ENCODE measurements at places on chromosomes 7 and 10.
A peak's percentile ranks its signal among the peaks of the same experiment; 100 is the strongest.

DNA sequence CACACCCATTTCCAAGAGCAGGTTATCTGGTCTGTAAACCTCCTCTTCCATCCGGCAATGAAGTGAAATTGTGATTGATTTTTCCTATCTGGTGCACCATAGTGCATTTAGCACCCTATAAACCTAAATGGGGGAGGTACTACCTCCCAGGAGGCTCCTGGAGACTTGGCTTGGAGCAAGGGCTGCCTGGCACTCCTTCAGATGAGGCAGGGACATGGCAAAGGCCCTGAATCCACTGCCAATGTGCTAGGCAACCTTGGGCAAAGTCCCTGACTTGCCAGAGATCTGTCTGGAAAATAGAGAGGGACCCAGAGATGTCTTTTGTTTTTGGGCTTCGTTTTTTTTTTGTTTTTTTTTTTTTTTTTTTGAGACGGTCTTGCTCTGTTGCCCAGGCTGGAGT is 6.7 kb upstream of the GRID1 start:
- H3K36me3 ChIP-seq = no peaks in the 10 kb centered on the region
- H3K27me3 ChIP-seq = peaks cover 53% of the 10 kb centered on the region
- no peaks in the 10 kb centered on the region for H3K4me1 ChIP-seq
- no peak overlapping the region for H3K27ac ChIP-seq
- no peak overlapping the region for H3K4me3 ChIP-seq

- H3K36me3 ChIP-seq = no peaks in the 10 kb centered on the region
- no peaks in the 10 kb centered on the region for H3K27me3 ChIP-seq
- no peaks in the 10 kb centered on the region for H3K4me1 ChIP-seq
- H3K27ac ChIP-seq = no peak overlapping the region
- DNase-seq = no peak
Observed at GRCh38 chr10:49798275-49798674, 36.2 kb upstream of the OGDHL start.

DNA sequence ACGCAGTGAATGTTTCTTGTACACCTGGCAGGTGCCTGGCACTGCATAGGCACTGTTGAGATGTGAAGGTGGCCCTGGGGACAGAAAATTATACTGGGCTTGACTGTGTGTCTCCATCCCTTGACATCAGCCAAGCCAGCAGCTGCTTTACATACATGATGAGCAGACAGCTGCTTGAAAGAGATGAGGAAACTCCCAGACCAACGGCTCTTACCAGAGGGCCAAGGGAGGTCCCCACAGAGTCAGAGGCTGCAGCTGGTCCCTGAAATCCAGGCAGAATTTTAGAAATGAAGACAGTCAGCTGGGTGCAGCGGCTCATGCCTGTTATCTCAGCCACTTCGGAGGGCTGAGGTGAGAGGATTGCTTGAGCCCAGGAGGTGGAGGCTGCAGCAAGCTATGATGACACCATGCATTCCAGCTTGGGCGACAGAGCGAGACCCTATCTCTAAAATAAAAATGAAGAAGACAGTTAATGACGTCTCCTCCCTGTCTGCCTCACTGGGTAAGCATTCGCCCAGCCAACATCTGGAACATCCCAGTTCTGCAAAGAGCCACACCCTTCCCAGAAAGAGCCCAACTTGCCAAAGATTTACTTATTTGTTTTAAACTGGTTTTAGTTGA is 17.6 kb downstream of the LIMK1 start:
- H3K36me3 ChIP-seq = peaks cover 24% of the 10 kb centered on the region
- H3K4me1 ChIP-seq = no peaks in the 10 kb centered on the region
- peak overlapping the region; percentile 21 for H3K27ac ChIP-seq
- H3K4me3 ChIP-seq = no peak overlapping the region
- H3K27me3 ChIP-seq = no peaks in the 10 kb centered on the region
- DNase-seq = no peak

- no peak overlapping the region for H3K4me3 ChIP-seq
- H3K36me3 ChIP-seq = no peaks in the 10 kb centered on the region
- H3K27me3 ChIP-seq = peaks cover 11% of the 10 kb centered on the region
- no peak overlapping the region for H3K27ac ChIP-seq
Observed at GRCh38 chr10:122492006-122492405, 30.7 kb downstream of the HTRA1 start.

GRCh38 chr7:158924956-158925355 is 68.6 kb downstream of the DYNC2I1 start:
- no peaks in the 10 kb centered on the region for H3K27me3 ChIP-seq
- H3K4me1 ChIP-seq = no peaks in the 10 kb centered on the region
- peaks cover 39% of the 10 kb centered on the region for H3K36me3 ChIP-seq
- H3K27ac ChIP-seq = no peak overlapping the region

DNA sequence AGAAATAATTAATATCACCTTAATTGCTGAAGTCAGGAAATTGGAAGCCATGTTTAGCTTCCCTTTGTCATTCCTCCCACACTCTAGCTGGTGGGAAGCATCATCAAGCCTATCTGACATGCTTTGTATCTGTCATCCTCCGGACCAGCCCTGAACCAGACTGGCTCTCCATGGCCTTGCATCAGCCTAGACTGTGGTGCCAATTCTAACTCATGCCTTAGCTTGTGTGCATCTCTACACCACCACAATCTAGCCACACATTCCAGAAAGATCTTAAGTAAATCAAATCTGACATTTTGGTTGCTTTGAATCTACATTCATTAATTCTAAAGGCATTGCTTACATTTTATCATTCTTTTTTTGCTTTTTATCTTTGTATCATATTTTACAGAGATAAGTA is 196.4 kb upstream of the VSTM2A start:
- H3K4me3 ChIP-seq = no peak overlapping the region
- no peaks in the 10 kb centered on the region for H3K4me1 ChIP-seq
- no peaks in the 10 kb centered on the region for H3K36me3 ChIP-seq
- no peak for DNase-seq

DNA sequence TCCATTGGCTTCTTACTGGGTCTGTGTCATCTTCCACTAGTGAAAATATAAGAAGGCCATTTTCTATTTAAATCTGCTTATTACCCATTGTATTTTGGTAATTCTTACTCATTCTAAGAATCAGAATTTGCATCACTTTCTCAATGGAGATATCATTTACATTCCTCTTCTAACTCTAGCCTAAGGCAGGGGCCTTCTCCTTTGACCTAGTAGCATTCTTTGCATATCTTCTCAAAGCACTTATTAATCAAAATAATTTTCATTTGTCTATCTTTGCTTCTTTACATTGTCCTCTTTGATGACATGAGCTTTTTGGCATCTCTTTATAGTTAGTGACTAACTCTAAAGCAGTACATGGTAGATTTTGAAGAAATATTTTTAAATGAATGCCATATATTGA is 400.9 kb upstream of the SEMA3D start:
- H3K4me3 ChIP-seq = no peak overlapping the region
- no peak for DNase-seq
- no peak overlapping the region for H3K27ac ChIP-seq
- no peaks in the 10 kb centered on the region for H3K27me3 ChIP-seq

DNA sequence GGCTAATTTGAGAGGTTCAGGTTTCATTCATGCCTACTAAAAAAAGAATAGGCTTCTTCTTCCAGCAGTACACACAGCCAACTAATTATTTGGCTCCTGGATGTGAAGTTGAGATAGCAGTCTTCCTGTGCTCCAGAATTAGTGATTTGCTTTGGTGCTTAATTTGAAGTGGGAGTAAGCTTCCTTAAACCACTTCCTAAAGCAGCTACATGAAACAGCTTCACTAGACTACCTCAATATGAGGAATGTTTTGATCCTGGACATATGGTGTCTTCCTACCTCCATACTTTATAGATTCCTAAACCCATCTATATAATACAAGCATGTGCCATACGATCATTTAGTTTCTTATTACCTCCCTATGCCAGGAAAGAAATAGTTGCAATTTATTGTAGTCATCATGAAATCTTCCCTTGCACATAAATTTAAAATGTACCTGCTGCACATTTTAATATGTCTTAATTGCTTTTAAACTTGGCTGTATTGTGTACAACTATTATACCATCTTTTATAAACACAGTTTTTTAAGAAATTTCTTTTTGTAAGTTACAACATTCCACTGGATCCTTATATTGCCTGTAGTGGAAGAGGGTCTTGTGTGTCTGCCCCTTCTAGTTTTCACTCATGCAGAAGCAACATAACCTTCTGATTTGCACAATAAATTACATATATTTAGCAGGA is 8.6 kb downstream of the VIM start:
- no peak for DNase-seq
- H3K27ac ChIP-seq = no peak overlapping the region
- H3K36me3 ChIP-seq = peaks cover 51% of the 10 kb centered on the region
- peaks cover 44% of the 10 kb centered on the region for H3K4me1 ChIP-seq
- no peak overlapping the region for H3K4me3 ChIP-seq
- no peaks in the 10 kb centered on the region for H3K27me3 ChIP-seq

DNA sequence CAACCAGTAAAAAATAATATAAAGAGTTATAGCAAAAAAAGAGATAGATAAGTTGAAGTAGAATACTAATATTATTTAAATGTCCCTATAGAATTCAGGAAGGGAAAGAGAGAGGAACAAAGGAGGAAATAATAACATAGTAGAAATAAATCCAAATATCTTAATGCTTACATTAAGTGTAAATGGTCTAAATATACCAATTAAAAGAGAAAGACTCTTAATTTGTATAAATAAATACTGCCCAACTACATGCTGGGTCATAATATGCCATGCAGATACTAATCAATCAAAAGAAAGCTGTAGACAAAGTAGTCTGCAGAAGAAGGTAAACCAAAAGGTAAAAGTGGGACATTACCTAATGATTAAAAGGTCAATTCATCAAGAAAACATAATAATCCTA is 43.3 kb upstream of the VIPR2 start:
- no peaks in the 10 kb centered on the region for H3K4me1 ChIP-seq
- H3K27ac ChIP-seq = no peak overlapping the region
- H3K36me3 ChIP-seq = peaks cover 5% of the 10 kb centered on the region
- DNase-seq = no peak
- H3K4me3 ChIP-seq = no peak overlapping the region

DNA sequence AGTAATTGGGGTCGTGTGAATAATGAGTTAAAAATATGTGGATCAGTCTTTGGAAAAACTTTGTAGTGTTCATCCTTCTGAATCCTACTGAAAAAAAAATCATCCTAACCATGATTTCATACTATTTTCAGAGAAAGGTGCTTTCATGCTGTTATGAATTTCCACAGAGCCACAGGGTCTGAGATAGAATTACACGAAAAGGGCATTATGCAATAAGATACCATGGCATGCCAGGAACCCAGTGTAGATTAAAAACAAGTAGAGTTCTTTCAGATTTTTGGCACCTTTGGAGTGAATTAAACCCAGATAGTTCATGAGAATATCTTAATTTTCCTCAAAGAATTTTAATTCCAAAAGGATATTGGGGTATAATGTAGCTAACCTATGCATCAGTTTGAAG is 47.5 kb upstream of the AGMO start:
- DNase-seq = no peak
- H3K27ac ChIP-seq = no peak overlapping the region
- H3K36me3 ChIP-seq = no peaks in the 10 kb centered on the region

- H3K4me3 ChIP-seq = no peak overlapping the region
- H3K4me1 ChIP-seq = no peaks in the 10 kb centered on the region
- no peaks in the 10 kb centered on the region for H3K36me3 ChIP-seq
- no peak overlapping the region for H3K27ac ChIP-seq
- no peak for DNase-seq
- peaks cover 5% of the 10 kb centered on the region for H3K27me3 ChIP-seq
Observed at GRCh38 chr10:120794390-120794789, 56.8 kb upstream of the WDR11 start.

- peaks cover 4% of the 10 kb centered on the region for H3K36me3 ChIP-seq
- H3K27ac ChIP-seq = no peak overlapping the region
- no peaks in the 10 kb centered on the region for H3K27me3 ChIP-seq
- no peak overlapping the region for H3K4me3 ChIP-seq
- DNase-seq = no peak
Observed at GRCh38 chr7:26363465-26363864, 71.8 kb downstream of the SNX10 start.

DNA sequence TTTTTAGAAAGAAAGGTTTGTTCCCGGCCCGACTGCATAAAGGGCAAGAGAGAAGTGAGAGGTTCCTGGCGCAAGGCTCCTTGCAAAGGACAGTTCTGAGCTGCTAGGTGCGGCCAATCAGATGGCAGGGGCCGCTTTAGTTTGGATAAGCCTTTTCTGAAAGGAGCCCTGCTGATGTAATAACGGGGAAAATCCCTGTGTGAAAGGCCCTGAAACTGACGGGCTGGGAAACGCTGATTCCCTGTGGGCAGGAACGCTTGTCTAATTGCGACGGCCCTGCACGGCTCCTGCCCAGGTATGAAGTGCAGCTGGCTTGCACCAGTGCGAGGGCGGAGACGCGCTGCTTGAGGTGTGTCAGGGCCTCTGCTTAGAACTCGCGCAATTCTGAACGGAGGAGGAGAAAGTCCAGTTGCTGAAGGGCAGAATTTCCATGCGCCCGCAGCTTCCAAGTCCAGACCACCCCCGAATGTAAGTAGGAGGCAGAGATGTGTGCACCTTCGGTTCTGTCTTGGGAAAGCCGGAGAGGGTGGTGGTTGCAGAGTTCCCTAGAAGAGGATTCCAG is 30.5 kb downstream of the TACC2 start:
- H3K27me3 ChIP-seq = peaks cover 7% of the 10 kb centered on the region
- H3K36me3 ChIP-seq = no peaks in the 10 kb centered on the region
- H3K4me3 ChIP-seq = no peak overlapping the region
- DNase-seq = no peak

- H3K27ac ChIP-seq = no peak overlapping the region
- peaks cover 11% of the 10 kb centered on the region for H3K4me1 ChIP-seq
- H3K27me3 ChIP-seq = no peaks in the 10 kb centered on the region
Observed at GRCh38 chr7:29230871-29231345, 36.3 kb downstream of the CHN2 start.

- no peaks in the 10 kb centered on the region for H3K27me3 ChIP-seq
- peak overlapping the region; percentile 16 for H3K4me3 ChIP-seq
- H3K4me1 ChIP-seq = peaks cover 18% of the 10 kb centered on the region
- H3K36me3 ChIP-seq = peaks cover 29% of the 10 kb centered on the region
- H3K27ac ChIP-seq = no peak overlapping the region
Observed at GRCh38 chr10:99730026-99730425, 1.9 kb downstream of the COX15 start.

DNA sequence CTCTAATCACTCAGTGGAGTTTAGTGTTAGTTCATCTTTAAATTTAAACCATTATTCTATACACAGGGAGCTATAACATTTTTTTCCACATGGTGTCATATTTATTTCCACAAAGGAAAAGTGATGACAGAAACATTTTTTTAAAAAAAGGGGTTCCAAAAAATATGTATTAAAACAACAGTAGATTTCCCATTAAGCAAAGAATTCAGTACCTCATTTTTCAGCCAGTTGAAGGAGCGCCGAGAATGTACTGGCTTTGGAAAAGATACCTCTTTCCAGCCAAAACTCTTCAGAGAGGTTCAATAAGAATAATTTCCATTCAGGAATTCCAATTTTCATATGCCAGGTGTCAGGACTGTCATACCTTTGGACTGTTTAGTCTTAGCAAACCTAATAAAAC is 250.5 kb upstream of the MEOX2 start:
- H3K27ac ChIP-seq = no peak overlapping the region
- H3K27me3 ChIP-seq = no peaks in the 10 kb centered on the region
- no peak overlapping the region for H3K4me3 ChIP-seq
- no peaks in the 10 kb centered on the region for H3K4me1 ChIP-seq
- DNase-seq = no peak
- H3K36me3 ChIP-seq = no peaks in the 10 kb centered on the region
